ENCODE measurements at places on chromosomes 7 and 10. TPM values are rescaled to one million over a fixed set of nuclear protein-coding genes. Genes with fewer than 3 reads are reported as not detected.

Gene AKR1C8
- total RNA-seq: not detected

Gene SCIN
- 0.10 TPM for total RNA-seq

Gene MAGI2
- 0.31 TPM for total RNA-seq

Gene GPR26
- not detected for total RNA-seq

Gene SLC18A2
- not detected for total RNA-seq

Gene IDI2
- not detected for total RNA-seq

Gene PODXL
- total RNA-seq: 0.60 TPM

Gene TDRD1
- 0.07 TPM for total RNA-seq

Gene MKX
- total RNA-seq: 1.0 TPM

Gene ITPRID1
- total RNA-seq: not detected

Gene CCL24
- total RNA-seq: not detected

Gene FZD8
- total RNA-seq: 0.50 TPM

Gene GIMAP2
- total RNA-seq: 47.8 TPM

Gene CSGALNACT2
- total RNA-seq: 51.3 TPM

Measured in activated T-cell treated with anti-CD3 and anti-CD28 coated beads, Interleukin-2, amount 50 U/mL, for 72 hours (primary cell).